ENCODE measurements at places on chromosomes 5 and 9.
A peak's percentile ranks its signal among the peaks of the same experiment; 100 is the strongest.

DNA sequence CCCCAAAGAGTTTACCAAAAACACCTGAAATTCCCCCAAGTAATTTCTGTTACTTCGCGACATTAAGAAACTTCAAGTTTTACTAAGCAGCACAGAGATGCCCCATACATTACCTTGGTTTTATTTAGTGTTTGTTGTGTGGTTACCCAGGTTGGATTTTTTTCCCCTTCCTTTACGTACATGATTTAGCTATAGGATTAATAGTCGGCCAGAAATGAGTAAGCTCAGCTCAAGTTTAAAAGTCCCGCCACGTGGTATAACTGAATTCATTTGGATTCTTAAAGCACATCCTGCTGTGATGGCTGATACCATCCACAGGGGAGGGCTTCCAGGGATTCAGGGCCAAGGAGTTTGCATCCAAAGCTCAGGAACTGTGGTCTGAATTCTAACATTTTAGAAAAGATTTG lies 75.9 kb downstream of the DAP start:
- no peak for DNase-seq

DNA sequence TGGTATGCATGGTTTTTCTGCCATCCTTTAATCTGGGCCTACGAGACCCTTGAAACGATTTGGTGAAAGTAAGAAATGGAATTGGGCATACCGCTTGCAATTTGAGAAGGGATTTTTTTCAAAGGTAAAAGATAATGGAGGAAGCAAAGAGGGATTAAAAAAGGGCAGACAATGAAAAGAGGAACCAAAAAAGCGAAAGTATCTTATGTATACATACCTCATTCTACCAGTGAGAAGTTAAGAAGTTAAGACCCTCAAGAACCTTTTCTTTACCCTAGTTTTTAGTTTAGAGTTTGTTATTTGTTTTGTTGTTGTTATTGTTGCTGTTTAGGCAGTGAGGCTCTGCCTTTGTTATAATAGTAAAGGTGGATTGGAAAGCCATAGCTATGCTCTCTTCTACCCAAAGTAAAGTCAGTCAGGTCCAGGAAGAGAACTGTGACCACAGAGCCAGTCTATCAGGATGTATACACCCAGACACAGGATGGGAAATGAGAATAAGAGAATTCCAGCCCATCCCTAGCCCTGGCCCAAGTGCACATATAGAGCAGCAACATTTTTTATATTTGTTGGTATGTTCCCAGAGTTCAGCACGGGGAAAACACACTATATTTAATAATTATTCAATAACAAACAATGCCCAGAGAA lies 166.6 kb downstream of the RFX3 start:
- no peak for DNase-seq

- no peak for DNase-seq
These were observed 11.2 kb upstream of the RIC1 start for GRCh38 chr9:5617749-5618148.

- no peak for DNase-seq
These were observed 51.2 kb downstream of the RAD23B start for GRCh38 chr9:107334103-107334776.

DNA sequence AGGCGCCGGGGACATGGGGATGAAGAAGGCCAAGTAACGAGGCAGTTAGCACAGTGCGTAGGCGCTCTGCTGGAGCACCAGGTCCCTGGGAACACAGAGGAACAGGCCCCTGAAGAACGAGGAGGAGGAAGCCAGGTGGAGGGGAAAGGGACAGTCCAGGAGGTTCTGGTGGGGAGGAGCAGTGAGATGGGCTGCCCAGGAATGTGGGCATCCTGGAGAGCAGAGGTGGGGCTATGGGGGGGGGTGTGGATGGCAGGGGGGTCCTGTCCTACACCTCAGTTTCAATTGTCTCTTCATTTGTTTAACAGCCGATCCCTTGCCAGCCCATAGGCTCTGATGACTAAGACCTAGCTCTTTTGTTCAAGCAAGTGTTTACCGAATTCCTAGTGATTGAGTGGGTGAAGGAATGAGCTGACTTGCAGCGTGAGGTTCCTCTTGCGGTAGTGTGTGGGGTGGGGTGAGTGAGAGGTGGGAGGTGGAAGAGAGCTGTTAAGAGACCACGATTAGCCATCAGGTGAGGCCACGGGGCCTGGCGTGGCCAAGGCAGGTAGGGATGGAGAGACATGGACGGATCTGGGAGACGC lies 8.4 kb upstream of the PHYHD1 start:
- DNase-seq = no peak

DNA sequence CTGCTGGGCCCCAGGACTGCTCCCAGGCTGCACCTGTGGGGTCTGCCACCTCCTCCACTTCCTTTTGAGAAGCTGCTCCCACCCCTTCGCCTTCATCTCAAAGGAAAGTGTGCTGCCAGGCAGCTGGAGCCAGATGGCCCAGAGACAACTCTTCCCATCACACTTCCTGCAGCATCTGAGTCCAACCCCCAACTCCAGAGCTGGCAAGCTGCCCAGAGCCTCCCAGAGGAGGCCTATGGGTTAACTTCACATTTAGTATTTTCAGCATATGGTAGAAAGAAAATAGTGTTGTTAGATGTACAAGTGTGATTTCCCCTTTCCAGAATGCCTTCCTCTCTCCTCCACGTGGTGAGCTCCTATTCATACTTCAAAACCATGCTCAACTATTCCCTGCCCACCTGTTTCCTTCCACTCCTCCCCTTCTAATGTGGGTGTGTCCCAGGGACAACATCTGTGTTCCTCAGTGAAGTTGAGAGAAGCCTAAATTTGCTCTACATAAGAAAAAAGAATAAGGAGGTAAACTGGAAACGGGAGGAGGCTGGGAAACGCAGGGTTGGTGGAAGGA lies 38.6 kb upstream of the KCNMB1 start:
- DNase-seq = no peak

GRCh38 chr5:95843733-95844223 lies 21.3 kb upstream of the GLRX start:
- no peak for DNase-seq

DNA sequence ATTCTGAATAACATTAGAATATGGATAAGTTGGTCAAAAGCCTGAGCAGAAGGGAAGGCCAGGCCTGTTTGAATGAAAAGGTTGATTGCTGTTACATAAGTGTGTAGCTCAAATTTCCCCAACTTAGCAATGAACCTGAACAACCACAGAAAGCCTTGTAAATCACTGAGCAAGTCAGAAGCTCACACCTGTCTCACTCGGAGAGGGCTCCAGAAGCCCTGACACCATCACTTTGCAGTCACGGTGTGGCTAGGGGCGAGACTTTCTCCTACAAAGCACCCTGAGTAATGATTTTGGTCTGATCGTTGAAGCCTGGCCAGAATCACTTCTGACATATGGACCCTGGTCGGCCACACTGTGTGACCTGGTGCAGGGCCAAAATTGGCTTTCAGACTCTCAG lies 62.0 kb downstream of the MTX3 start:
- DNase-seq = no peak

DNA sequence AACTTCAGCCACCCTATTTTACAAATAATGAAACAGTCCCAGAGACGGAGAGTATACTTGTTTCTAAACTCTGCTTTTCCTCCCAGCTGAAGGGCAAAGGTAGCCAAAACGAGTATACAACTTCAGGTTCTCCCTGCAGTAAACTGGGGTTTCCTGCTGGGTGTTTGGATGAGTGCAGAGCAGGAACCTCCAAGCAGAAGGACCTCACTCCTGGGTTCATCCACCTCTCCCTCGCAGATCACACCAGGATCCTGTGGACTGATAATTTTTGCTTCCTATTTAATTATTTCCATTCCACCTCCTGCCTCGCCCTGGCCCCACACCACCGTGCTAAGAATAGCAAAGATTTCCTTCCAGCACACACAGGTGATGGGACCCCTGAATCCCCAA lies 2.0 kb upstream of the FOXB2 start:
- DNase-seq = no peak

DNA sequence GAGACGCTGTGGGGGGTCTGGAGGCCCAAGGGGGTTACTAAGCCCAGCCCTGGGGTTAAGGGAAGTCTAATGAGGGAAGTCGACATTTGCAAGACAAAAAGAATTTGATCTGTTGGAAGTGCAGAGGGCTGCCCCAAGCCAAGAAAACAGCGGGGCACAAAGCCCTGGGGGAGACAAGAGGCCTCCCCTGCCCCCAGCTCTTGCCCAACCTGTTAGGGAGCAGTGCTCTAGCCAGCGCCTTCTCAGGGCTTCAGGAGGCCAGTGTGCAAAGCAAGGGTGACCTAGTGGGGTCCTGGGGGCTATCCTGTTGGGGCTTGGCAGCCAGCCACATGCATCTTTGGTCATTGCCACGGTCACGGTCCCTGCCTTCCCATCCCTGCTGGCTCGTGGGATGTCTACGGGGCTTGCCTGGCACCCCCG lies 25.2 kb downstream of the GFI1B start:
- DNase-seq = no peak

GRCh38 chr5:105587963-105588662 lies 2025.5 kb upstream of the NUDT12 start:
- DNase-seq = no peak

DNA sequence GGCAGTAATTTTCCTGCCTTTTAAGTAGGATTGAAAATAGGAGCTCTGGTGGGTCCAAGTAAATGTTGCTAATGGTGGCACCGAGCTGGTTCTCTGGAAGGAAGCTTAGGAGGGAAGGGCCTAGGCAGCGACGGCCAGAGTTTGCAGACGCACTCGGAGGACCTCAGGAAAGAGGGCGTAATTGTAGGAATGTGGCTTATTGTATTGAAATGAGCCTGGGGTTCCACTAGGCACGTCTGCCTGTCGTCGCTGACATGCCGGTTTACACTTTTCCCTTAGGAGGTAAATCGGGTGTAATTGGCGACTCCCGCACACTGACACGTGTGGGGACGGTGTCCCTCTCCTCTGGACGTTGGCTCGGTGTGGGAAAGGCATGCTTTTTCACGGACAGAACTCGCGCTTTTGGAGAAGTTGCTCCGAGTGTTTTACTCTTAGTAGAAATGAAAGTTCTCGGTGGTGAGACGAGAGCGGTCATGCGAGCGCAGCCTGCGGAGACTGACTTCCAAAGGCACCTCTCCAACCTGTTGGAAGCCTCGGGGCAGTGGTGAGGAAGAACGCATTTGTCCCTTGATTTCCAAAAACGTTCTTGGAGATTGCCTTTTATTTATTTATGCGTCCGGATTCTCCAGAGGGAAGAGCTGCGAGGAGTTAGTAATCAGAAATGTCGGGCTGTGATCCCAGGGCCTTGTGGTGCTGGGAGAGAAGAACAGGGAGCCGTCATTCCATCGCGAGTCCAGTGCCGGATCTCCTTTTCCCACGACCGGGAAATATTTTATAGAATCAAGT lies 1.3 kb downstream of the NR4A3 start:
- DNase-seq = peak; percentile 66

DNA sequence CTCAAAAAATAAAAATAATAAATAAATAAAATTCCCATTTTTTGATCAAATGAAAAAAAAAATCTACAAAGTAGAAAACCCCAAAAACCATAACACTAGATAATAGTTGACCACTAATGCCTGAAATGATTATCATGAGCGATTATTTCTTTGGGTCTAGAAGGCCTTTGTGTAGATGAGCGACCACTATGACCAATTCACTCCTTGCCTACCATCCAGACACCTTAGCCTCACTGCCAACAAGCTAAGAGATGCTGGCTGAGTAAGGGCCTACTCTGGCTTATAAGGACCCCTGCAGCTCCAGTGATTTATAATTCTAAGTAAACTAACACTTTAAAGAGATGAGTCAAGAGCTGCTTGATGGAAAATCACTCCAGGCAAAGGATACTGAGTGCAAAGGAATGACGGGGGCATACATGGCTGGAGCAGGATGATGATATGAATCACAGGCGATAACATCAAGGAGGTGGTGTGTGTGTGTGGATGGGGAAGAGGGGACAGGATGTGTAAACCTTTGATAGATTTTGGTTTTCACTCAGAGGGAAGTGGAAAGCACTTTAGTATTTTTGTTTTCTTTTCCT lies 4.8 kb upstream of the F2RL1 start:
- no peak for DNase-seq

DNA sequence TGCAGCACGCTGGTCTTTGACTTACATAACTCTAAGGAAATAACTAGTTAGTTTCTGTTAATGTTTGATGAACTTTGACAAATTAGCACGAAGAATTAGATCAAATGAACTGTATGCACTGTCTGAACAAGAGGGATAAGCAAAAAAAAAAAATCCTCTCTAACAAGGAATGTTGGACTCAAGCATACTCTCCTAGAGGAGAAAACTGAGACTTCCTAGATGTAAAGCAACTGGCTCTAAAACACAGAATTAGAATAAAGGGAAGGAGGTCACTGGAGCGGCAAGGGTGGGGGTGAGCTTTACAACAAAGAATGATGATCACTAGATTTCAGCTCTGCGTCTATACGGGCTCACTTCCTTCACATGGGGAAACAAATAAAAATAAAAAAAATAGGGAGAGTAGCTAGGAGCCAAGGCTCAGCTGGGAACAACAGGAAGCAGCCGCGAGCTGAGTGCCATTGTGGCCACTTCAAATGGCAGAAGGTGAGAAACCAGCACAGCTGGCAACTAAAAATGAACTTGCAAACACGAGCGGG lies 48.7 kb upstream of the CEMIP2 start:
- DNase-seq = no peak

DNA sequence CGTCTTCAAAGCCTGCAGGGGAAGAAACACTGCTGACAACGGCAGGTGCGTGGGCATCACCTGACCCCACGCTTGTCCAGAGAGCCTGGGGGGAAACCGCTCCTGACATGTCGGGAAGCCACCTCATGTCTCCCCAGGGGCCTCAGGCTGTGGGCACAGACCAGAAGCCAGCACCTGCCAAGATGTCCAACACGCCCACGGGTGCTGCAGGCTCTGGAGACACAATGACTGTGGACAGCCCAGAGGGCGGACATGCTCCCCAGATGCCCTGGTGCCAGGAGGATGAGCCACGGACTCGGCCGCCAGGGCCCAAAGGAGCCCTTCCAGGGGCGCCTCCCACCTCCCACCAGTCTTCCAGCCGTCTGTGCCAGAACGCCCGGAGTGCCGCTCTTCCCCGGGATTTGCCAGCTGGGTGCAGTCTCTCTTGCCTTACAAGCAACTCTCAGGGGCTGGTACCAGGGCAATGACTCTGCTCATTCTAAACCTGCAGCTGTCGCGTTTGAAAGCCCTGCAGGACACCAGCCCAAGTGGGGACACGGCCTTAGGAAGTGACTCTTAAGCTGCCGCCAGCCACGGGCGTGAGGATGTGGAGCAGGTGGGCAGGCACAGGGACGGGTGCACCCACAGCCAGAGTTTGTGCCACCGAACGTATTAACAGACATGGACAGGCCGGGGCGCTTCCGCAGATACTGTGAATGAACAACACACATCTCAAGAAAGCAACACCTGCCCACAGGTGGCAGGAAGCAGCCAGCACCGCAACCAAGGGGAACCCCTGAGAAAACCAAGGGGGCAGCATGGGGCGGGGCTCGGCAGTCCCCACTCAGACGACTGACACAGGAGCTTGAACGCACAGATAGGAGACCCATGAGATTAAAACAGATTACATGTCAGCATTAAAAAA lies 6.8 kb upstream of the LHX3 start:
- DNase-seq = no peak

Data from activated CD8-positive, alpha-beta memory T cell treated with anti-CD3 and anti-CD28 coated beads for 24 hours (primary cell).